ENCODE measurements at places on chromosomes 6 and 20. TPM values are rescaled to one million over a fixed set of nuclear protein-coding genes. Genes with fewer than 3 reads are reported as not detected.

DNA sequence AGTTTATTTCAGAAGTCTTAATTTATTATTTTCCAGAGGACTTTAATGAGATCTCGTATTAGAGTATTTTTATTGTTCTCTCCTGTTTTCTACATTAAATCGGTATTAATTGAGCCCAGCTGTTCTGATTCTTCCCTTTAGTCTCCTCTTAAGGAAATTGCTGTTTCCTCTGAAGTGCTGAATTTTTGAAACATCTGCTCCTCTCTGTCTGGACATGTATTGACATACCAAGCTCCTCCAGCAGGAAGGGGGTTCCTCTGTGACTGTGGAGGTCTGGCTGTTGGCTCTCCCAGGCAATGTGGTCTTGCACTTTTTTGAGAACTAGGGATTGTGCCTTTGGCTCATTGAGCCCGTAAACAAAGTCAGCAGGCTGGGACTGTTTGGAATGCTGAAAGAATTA is 74.9 kb downstream of the MAP3K4 start:
- no peaks in the 10 kb centered on the region for H3K4me1 ChIP-seq
- H3K4me3 ChIP-seq = no peak overlapping the region
- H3K27me3 ChIP-seq = no peaks in the 10 kb centered on the region
- DNase-seq = no peak

The RCAN2 gene
- total RNA-seq = 19.4 TPM

The APOM gene
- total RNA-seq = not detected

DNA sequence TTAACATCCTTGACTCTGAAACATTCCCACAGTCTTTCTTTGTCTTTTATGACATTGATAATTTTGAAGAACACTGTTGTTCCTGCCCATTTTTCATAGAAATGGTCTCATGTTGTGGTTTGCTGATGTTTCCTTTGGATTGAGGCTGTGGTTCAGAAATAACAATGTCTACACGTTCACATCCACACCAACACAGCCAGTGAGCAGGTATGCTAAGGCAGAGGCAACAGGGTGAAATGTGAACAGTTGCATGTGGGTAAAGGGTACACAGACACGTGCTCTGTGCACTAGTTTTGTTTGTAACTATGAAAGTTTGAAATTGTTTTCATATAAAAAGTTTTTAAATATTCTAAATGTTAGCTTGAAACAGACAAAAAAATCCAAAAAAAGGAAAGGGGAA is 78.4 kb downstream of the GINS1 start:
- no peaks in the 10 kb centered on the region for H3K27me3 ChIP-seq
- H3K4me3 ChIP-seq = no peak overlapping the region
- H3K27ac ChIP-seq = no peak overlapping the region
- H3K36me3 ChIP-seq = no peaks in the 10 kb centered on the region

DNA sequence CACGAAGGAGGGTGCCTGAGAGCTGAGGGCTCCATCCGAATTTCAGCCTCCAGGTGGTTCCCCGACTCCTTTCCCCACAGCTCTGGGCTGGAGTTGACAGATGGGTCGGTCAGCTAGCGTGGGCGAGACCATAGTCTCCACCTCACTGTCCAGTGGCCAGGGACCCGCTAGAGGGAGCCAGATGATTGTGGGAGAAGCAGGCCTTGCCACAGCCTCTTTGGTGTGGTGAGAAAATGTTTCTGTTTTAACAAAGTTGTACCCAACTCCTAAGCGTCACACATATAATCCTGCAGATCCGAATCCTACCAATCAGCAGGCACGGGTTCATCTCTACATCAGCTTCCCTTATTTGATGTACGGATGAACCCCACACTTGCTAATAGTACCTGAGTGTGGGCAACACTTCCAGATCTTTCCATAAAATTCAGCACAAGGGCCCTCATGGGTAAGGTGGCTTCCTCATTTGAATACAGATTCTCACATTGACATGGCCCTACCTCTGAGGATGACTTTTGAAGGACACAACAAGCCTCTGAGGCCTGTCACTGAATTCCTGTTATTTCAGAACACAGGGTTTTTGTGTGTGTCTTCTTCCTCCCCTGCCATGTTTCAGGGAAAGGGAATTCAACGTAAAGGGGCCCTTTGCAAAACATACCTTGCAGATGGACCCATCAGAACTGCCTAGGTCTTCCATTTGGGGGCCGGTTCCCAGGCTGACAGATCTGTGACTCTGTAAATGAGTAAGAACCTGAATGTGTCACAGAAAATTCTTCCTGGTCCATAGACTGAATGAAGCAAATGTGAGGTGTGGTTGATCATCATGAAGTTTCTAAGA is 103.2 kb upstream of the DUSP22 start:
- peak; percentile 89 for DNase-seq
- H3K4me3 ChIP-seq = no peak overlapping the region
- H3K36me3 ChIP-seq = no peaks in the 10 kb centered on the region
- H3K27me3 ChIP-seq = no peaks in the 10 kb centered on the region
- H3K27ac ChIP-seq = no peak overlapping the region

GRCh38 chr20:15951658-15952057 is 621.6 kb downstream of the KIF16B start:
- H3K4me1 ChIP-seq = no peaks in the 10 kb centered on the region
- no peak for DNase-seq
- no peak overlapping the region for H3K4me3 ChIP-seq
- H3K27ac ChIP-seq = no peak overlapping the region
- H3K36me3 ChIP-seq = no peaks in the 10 kb centered on the region
- no peaks in the 10 kb centered on the region for H3K27me3 ChIP-seq

The ARFGEF3 gene
- 5.9 TPM for total RNA-seq

GRCh38 chr6:41551086-41551700 is 5.0 kb downstream of the FOXP4 start:
- H3K4me1 ChIP-seq = peaks cover 75% of the 10 kb centered on the region
- no peak overlapping the region for H3K27ac ChIP-seq
- H3K36me3 ChIP-seq = no peaks in the 10 kb centered on the region
- no peak overlapping the region for H3K4me3 ChIP-seq
- DNase-seq = no peak
- H3K27me3 ChIP-seq = no peaks in the 10 kb centered on the region
